ENCODE measurements at places on chromosomes 4 and X.

- DNase-seq: no peak
Observed at GRCh38 chrX:70826715-70827114, 81.8 kb downstream of the TEX11 start.

DNA sequence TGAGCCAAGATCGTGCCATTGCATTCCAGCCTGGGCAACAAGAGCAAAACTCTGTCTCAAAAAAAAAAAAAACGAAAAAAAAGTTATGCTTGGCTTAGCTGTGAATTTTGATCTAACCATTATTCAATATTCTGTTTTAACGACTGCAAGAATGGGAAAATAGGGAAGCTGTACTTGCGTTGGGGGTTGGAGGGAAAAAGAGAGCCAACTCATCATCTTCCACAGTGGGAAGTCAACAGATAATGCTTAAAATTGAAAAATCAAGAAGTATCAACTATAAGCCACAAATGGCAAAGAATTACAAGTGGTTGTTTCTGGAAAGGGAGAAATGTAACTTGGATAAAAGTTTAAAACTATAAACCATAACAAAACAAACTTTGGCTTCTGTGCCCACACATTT is 2.9 kb downstream of the TEC start:
- no peak for DNase-seq

GRCh38 chrX:75784680-75785491 is at the start of gene MAGEE2:
Gene MAGEE2, minus strand, starts transcription at chrX:75785254. Its CDS starts 203 bp downstream, at chrX:75785051.
- DNase-seq: no peak

DNA sequence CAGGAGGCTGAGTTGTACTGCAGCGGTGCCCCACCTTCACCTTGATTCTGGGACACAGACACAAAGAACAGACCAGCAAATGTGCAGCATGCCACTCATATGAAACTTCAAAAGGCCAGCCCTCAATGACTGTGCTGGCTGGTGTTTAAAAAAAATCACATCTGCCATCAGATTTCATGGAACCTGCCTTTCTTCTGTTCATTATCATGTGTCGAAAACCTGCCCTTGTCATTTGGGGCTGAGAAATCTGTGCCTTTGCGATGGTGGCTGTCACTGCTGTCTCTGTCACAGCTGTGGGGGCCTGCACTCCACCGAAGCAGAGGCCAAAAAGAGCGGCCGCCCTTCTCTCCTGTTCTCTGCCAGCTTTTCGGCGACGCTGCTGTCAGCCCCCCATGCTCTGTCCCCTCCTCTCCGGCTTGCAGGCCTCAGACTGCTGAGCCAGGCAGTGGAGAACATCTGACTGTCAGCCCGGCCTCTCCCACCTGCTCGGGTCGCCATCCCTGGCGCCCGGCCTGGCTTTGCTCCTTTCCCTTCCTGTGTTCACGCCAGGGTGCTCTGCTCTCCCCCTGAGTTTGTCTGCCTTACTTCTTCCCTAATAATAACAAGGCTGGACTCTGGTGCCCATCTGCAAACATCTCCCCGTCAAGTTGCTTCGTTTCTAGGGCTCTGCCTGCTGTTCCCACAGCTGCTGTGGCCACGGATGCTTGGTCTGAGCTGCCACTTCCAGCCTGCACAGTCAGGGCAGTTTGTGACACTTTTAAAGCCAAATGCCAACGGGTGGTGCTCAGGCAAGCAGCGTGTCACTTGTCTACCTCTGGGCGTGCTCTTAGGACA is 355.2 kb downstream of the UNC5C start:
- no peak for DNase-seq

DNA sequence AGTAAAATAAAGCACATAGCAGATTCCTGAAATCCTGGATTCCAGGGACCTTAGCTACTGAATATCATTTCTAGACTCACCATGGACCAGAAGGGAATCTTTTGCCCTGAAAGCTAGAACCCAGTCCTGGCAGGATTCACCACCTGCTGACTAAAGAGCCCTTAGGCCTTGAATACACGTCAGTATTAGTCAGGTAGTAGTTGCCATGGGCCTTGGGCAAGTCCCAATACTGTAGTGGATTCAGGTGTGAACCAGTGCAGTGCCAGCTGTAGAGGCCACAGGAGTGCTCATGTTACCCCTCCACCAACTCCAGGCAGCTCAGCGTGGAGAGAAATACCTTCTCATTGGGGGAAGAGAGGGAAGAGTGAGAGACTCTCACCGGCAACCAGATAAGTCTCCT is 64.1 kb upstream of the UBQLN2 start:
- DNase-seq: no peak

DNA sequence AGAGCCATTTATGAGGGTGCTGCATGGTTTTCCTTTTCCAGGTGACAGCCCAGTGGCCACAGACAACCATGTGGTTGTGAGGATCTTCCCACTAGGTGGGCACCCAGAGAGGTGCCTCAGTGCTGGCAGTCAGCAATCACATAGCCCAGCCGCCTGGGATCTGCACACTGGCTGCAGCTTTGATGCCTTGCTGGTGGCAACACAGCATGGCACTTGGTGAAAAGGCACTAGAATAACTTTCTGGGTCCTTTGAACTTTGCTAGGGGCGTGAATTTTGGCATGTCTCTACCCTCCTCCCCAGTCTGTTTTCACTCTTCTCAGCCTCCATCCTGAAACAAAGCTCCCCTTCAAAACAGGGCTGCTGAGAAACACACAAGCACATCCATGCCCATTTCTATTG is 108.8 kb upstream of the RPL34 start:
- no peak for DNase-seq

DNA sequence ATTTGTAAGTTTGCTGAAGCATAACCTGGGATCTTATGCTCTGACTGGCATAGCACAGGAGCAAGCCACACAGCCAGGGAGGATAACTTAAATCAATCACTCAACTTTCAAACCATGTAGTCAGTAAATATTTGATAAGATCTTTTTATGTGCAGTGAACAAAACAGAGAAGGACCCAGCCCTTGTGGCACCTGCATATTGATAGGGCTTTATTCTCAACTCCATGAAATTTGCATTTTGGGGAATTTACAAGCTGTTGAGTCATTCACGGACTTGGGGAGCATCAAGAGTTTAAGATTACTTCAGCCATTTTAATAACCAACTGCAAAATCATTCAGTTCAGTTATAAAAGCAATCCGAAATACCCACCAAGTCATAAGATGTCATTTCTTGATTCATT is 122.6 kb downstream of the COMMD8 start:
- DNase-seq: no peak

DNA sequence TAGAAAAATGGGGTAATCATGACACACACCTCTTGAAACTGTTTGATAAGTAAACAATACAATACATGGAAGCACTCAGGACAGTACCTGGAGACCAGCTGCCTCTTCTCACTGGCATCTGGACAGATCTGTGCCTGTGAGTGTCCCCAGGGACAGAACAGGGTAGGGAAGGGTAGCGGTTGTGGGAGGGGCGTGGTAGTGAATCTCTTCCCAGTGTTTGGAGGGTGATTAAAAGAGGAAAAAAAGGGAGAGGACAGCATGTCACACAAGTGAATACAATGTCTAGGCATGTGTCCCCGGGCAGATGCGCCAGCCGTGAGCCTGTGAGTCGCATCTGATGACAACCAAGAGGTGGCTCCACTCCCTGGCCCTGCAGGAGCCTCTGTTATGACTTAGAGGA is 138.8 kb upstream of the MSX1 start:
- no peak for DNase-seq

- DNase-seq: no peak
Observed at GRCh38 chr4:165970703-165971420, 97.8 kb downstream of the TLL1 start.

- DNase-seq: no peak
Observed at GRCh38 chrX:10401239-10401638, 219.1 kb downstream of the MID1 start.

- peak; percentile 93 for DNase-seq
Observed at GRCh38 chr4:70993181-70994068, at the start of gene DCK. Gene DCK, plus strand, starts transcription at chr4:70993649. Its CDS starts 187 bp downstream, at chr4:70993836.
